Stimulated activated CD8-positive, alpha-beta memory T cell treated with anti-CD3 and anti-CD28 coated beads, Interleukin-4, amount 100 ng/mL, for 4 hours (primary cell): ENCODE measurements at places on chromosomes 7 and 10.

DNA sequence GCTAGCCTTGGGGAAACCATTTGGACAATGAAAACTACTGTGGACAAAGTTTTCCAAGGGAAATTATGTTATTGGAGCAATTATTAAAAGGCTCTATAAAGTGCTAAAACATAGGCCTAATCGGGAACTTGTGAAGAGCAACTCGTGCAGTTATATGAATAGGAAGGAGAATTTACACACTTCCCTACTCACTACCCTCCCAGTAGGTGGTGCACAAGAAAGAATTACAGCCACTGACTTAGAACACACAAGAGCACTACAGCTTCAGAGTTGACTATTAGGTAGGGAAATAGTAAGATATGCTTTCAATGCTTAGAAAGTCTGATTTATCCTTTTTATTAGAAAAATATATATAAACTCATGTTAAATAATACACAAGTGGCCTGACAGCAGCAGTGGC, 47.2 kb downstream of the GSAP start:
- no peak for DNase-seq

DNA sequence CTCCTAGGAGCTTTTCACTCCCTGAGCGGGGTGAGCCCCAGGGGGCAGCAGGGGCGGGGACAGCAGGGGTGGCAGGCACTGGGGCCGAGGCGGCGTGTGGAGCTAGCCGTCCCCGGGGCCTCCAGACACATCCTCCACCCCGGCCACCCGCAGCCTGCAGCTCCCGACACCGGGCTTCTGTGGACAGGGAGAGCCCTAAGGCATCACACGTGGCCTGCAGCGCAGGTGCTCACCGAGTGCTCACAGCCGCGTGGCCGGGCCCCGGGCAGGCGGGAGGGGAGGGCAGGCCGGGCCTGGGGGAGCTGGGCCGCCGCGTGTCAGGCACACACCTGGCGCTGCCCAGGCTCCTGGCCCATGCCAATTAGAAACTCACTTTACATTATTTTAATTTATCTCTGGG, 51.4 kb downstream of the MICALL2 start:
- DNase-seq, result no peak

GRCh38 chr10:27485986-27486385, 18.1 kb upstream of the RAB18 start:
- DNase-seq, result no peak

- no peak for DNase-seq
Measured at GRCh38 chr10:65570143-65571010, 1355.5 kb upstream of the LRRTM3 start.

DNA sequence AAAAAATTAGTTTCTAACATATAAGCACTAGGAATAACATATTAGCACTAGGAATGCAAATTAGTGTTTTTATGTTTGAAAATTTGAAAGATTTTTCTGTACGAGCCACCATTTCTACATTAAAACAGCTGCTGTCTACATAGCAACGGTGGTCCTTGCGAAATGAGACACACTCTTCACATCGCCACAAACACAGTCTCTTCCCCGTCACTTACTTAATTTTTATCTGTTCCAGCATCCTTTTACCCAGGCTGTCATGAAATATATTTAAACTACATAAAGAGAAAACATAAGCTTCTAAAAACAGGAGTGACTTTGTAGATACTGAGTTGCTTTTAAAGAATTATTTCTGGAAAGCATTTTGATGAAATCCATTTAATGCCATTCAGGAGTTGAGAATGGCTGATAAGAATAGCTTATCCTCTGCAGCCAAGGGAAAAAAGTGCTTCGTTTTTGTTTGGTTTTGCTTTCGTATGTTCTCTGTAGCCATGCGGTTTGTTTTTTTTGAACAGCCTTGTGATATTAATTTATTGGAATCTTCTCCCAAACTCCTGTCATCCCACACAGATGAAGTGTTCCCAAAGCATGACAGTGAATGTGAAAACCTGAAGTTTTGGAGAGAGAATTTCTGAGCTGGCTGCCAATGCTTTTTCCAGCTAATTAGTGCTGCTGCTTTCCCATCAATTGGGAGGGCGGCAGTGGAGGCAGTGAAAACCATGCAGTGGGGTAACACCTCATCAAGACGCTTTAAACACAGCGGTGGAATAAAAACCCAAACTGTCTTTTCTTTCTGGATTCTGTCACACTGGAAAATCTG, 603.7 kb upstream of the ADARB2 start:
- no peak for DNase-seq

DNA sequence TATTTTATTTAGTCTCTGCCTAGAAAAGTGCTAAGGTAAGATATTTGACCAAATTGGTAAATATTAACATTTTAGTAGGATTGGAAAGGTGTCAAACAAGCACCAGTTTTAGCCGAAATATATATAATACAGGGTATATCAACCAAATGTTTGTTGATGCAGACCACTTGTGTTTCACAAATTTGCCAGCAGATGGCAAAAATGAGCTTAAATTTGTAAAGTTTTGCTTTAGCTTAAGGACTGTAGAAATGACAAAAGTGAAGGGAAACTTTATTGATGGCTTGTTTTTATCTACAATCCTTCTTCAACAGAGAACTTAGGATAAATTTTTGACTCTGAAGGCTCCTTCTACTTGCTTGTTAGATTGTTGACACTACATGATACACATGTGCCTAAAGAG, 4.8 kb upstream of the POLR1F start:
- no peak for DNase-seq

- DNase-seq, result no peak
Measured at GRCh38 chr7:41992881-41993867, 243.8 kb downstream of the GLI3 start.

- DNase-seq, result no peak
Measured at GRCh38 chr7:74455928-74456327, 2.2 kb downstream of the GTF2IRD1 start.

DNA sequence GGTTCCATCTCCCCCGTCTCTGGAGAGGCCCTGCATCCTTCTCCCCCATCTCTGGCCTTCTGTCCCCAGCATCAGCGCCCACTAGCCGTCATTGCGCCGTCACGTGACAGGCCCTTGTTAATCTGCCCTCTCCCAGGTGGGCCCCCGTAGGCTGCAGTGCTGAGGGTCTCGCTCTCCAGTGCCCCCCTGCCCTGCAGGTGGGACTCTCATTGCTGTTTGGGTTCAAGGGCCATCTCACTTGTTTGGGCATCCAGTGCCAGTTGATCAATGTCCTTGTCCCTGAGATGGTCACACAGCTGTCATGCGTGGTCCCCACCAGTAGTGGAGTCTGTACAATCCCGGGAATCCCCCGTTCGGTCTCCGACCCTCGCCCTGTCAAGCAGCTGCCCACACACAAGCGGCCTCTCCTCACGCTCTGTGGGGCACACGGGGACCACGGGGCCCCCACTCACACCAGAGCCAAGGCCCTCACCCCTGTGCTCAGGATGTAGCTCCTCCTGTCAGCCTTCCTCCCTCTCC, 114.0 kb downstream of the INPP5A start:
- DNase-seq, result no peak

- DNase-seq, result no peak
Measured at GRCh38 chr7:102284891-102285539, 1.7 kb upstream of the SH2B2 start.

DNA sequence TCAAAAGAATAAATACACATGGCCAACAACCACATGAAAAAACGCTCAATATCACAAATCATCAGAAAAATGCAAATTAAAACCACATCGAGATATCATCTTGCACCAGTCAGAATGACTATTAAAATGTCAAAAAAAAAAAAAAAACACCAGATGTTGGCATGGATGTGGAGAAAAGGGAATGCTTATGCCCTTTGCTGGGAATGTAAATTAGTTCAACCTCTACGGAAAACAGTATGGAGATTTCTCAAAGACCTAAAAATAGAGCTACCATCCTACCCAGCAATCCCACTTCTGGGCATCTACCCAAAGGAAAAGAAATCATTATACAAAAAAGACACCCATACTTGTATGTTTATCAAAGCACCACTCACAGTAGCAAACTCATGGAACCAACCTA, 45.0 kb upstream of the DIP2C start:
- no peak for DNase-seq

- DNase-seq, result no peak
Measured at GRCh38 chr7:55553024-55553345, 19.3 kb downstream of the VOPP1 start.

DNA sequence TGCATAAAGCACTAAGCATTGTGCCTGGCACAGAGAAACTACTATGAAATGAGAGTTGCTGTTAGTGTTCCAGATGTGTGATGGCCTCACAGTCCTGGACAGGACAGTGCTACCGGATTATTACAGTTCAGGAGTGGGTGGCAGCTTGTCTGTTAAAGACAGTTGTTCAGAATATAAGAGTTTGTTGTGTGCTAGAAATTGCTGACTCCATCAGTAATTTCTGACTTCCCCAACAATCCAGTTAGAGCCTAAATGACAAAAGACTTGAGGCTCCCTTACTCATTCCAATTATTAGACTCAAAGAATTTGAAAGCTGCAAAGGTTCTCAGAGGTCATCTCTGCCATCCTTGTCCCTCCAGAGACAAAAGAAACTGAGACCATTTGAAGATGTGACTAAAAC, 34.3 kb upstream of the DNAJB12 start:
- no peak for DNase-seq

GRCh38 chr7:44827567-44827966, 20.3 kb downstream of the H2AZ2 start:
- DNase-seq, result no peak

- DNase-seq, result no peak
Measured at GRCh38 chr7:150357771-150358427, 10.7 kb upstream of the REPIN1 start.

GRCh38 chr10:79066411-79067240, 2.1 kb upstream of the ZMIZ1 start:
- DNase-seq, result no peak

DNA sequence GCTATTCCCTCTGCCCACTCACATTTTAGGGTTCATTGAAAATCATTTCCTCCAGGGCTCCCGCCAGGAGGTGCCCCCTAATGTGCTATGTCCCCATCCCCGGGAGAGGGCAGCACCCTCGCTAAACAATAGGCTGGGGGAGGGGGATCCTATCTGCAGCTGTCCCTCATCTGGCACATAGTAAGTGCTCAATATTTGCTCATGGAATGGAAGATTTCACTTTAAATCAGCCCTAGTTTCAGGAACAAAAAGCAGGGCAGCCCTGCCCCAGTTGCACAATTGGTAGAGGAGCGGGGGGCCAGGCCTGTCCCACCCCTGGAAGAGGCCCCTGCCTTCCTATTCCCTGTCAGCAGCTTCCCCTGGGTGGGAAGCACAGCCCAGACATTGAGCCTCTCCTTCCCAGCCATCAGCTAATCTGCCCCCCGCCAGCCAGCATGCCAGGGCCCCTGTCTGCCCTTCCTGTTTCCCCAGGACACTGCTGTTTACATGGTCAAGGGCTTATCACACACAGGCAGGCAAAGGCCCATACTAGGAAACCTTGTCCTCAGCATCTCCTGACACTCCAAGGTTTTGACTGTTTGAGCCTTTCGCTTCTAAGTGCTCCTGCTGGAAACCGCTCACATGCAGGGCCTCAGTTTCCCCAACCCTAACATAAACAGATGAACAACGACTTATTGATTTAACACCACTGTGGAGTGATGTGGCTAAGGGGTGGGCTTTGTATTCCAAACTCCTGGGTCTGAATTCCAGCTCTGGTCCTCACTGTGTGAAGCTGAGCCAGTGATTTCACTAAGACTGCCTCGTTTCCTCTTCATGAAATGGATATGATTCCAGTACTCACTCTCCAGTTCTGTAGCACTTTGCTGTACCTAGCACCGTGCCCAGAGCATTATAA, 130.7 kb upstream of the ZMIZ1 start:
- no peak for DNase-seq

- DNase-seq, result no peak
Measured at GRCh38 chr10:33240931-33241330, 93.5 kb downstream of the NRP1 start.

GRCh38 chr10:116465546-116465945, 37.9 kb downstream of the PNLIPRP3 start:
- DNase-seq, result no peak

DNA sequence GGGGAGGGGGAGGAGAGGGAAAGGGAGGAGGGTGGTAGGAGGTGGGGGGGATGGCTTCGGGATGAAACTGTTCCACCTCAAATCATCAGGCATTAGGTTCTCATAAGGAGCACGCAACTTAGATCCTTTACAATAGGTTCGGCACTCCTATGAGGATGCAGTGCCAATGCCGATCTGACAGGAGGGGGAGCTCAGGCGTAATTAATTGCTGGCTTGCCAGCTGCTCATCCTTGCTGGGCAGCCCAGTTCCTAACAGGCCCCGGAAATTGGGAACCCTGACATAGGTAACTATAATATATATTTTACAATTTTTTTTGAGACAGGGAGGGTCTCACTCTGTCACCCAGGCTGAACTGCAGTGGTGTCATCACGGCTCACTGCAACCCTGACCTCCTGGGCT, 118.8 kb upstream of the SFMBT2 start:
- DNase-seq, result no peak

- DNase-seq, result no peak
Measured at GRCh38 chr7:135321556-135321955, 87.9 kb downstream of the STRA8 start.

DNA sequence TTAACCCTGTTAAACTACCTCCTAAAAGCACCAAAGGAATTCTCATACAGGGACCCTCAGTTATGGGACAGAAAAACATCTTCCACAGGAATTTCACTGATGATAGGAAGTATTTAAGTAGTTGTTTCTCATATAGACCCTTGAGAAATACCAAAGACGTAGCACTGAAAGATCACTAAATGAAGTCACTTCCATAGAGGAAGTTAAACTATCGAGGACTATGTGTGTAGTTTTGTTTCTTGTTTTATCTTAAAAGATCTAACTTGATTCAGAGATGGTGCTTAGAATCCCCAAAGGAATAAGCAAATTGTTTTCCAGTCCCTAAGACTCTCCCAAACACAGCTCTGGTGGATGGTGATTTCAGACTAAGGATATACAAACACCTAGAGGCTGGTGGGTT, 94.8 kb upstream of the AFAP1L2 start:
- DNase-seq, result no peak

DNA sequence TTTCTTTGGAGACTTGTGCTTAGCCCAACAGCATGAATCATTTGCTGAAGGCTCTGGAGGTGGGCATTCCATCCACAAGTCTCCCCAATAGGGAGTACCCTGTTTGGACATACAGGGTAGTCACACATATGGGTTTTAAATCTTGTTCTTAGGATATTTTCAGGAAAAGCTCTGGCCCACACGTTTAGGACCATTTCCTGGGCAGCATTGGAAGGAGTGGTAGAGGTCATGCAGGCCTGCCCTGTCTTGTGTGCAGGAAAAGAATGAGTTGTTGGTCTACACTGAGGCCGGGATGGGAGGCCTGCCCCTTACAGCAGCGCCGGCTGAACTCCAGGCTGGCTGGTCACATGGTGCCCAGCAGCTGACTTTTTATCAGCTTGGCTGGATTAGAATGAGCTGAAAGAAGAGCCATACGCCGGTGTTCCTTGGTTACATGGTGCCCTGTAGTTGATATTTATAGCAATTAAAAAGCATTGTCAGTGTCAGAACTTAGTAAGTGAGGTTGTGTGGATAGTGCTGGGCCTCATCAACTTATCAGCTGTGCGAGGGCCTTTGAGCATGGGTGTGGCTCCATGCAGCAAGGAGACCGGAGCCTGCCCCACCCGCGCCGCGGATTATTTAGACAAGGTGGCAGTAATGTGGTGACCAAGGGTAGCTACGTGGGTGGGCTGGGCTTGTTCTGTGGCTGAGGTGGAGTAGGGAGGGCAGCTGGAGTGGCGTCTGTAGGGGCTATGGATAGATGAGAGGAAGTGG, 28.6 kb downstream of the OGDH start:
- no peak for DNase-seq

- no peak for DNase-seq
Measured at GRCh38 chr10:61608255-61609033, 54.3 kb upstream of the CABCOCO1 start.

GRCh38 chr7:498678-499641, 20.7 kb downstream of the PDGFA start:
- DNase-seq, result no peak

GRCh38 chr10:3679950-3680629, 104.9 kb downstream of the KLF6 start:
- DNase-seq, result no peak
